AG04450 (cell line): ENCODE measurements at places on chromosomes 4 and X.

GRCh38 chr4:107691378-107691777 lies 28.7 kb downstream of the PAPSS1 start:
- DNase-seq: no peak

GRCh38 chr4:74033739-74034138 lies 4.8 kb downstream of the CXCL3 start:
- no peak for DNase-seq

- no peak for DNase-seq
Measured at GRCh38 chr4:164874789-164875188, 2.2 kb upstream of the APELA start.

- no peak for DNase-seq
Measured at GRCh38 chr4:182885738-182886077, 31.5 kb downstream of the DCTD start.

GRCh38 chr4:129264008-129264657 lies 168.2 kb downstream of the C4orf33 start:
- DNase-seq: no peak
